ENCODE measurements at places on chromosomes 7 and 10.

GRCh38 chr10:3426190-3426845 is 253.7 kb upstream of the PITRM1 start:
- no peak for DNase-seq

DNA sequence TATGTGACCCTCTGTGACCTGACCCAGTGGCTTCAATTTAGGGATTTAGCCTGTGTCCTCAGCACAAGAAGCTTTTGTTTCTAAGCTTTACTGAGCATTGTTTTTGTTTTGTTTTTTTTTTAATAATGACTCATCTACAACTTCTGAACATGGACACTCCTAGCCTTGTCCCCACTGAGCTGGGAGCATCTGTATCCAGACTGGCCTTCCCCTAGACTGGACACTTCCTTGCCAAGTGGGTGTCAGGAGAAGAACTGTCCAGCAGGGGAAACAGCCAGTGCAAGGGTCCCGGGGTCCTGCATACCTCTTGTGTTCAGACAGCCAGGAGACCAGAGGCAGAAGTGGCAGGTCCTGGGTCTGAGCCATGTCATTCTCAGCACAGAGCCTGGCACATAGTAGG is 108.6 kb downstream of the TMEM130 start:
- no peak for DNase-seq

DNA sequence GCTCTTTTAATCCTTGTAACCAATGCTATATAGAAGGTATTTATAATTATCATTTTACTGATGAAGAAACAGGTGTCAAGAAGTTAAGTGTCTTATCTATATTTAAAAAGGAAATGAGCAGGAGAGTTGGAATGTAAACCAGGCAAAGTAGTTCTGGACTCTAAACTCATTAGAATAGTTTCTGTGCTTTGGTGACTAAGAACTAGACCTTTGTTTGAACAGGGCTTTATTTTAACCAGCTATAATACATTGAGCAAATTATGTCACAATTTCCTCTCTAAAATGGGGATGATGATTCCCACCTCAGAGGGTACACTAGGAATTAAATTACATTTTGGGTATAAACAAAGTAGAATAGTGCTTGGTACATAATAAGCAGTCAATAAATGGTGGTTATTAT is 236.0 kb downstream of the MAGI2 start:
- no peak for DNase-seq

GRCh38 chr7:127995881-127996215 is 35.4 kb downstream of the LRRC4 start:
- no peak for DNase-seq

DNA sequence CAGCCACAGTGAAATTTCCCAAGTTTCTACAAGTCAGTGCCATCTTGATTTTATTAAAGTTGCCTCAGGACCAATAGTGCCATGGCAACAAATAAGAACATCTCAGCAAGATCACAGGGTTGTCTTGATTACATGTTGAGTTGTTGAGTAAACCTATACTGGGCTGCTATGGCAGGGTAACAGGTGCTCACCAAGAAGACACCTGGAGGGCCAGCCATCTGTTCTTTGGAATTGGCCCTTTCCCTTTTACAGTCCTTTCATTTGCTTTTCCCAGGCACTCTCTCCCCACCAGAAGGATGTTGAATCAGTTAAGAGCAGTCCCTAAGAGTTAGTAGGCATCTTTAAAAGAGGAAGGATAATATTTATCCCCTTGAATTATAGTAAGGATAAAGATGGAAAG is 582.0 kb downstream of the TNS3 start:
- DNase-seq: no peak

DNA sequence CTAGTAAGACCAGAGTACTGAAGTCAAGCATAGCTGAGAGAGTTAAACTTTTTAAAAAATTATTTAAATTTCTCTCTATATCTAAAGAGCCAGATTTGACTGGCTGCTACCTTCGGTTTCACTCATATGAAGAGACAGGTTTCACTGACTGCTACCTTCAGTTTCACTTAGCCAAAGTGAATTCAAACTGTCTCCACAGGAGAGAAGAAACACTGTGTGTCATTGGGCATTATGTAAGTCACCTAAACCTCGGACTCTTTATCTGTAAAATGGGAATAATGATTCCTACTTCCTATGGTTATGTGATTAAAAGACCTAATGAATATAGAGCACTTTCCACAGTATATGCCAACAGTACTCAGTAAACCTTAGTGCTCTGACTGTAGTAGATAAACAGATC is 41.6 kb upstream of the MET start:
- DNase-seq: no peak

DNA sequence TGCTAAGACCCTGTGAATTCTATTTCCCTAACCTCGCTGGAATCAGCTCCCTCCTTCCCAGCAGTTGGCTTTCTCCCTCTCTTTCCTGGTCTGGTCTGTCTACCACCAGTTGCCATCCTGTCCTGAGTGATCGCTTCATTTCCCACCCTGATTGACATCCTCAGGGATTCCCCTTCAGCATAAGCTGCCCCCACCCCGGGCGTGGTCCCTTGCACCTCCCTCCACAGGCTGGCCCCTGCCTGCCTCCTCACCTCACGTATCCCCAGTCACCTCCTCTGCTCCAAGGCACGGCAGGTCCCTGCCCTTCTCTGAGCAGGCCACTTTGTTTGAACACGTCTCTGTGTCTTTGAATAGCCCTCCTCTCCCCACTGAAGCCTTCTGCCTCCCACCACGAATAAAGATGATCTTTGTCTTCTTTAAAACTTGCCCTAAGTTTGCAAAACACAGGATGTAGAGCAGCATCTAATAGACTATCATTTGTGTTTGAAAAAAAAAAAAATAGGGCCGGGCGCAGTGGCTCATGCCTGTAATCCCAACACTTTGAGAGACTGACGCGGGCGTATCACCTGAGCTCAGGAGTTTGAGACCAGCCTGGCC is 233.5 kb downstream of the CUX1 start:
- DNase-seq: no peak

- no peak for DNase-seq
Measured at GRCh38 chr7:101550641-101551541, 78.2 kb downstream of the MYL10 start.

- no peak for DNase-seq
Measured at GRCh38 chr7:99191869-99192596, 15.9 kb downstream of the KPNA7 start.

GRCh38 chr7:44565795-44566559 is 7.7 kb downstream of the DDX56 start:
- no peak for DNase-seq

- DNase-seq: no peak
Measured at GRCh38 chr7:43004082-43004481, 71.9 kb downstream of the MRPL32 start.

GRCh38 chr7:34928052-34928451 is 109.2 kb downstream of the DPY19L1 start:
- DNase-seq: peak; percentile 13

- no peak for DNase-seq
Measured at GRCh38 chr7:50208378-50208982, 96.0 kb upstream of the IKZF1 start.

DNA sequence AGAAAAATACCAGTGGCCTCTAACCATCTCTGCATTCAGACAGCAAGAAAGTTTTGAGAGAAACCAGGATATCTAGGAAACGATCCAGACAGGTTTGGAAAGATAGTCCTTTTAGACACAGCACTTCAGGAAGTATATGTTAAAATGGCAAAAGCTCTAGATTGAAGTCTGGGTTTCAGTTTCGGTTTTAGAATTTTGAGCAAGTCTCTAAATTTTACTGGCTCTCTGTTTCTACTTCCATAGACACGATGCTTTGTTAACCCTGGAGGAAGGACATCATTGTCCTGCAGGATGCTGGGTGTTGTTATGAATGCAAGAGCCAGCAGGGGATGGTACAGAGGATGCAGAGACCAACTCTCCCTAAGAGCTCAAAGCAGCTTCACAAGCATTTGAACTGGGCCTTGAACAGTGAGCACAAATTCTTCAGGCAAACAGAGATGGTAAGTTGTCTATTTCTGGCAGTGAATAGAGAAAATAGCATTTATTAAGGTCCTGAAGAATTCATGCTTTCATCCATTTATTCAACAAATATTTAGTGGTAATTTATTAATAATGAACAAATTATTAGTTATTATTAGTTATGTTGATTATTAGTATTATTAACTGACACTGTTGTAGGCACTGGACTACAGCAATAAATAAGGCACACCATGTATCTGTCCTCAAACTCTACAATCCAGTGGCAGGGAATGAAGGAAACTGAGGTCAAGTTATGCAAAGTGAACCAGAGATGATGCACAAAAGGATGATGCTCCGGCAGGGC is 152.7 kb upstream of the NRP1 start:
- DNase-seq: no peak

DNA sequence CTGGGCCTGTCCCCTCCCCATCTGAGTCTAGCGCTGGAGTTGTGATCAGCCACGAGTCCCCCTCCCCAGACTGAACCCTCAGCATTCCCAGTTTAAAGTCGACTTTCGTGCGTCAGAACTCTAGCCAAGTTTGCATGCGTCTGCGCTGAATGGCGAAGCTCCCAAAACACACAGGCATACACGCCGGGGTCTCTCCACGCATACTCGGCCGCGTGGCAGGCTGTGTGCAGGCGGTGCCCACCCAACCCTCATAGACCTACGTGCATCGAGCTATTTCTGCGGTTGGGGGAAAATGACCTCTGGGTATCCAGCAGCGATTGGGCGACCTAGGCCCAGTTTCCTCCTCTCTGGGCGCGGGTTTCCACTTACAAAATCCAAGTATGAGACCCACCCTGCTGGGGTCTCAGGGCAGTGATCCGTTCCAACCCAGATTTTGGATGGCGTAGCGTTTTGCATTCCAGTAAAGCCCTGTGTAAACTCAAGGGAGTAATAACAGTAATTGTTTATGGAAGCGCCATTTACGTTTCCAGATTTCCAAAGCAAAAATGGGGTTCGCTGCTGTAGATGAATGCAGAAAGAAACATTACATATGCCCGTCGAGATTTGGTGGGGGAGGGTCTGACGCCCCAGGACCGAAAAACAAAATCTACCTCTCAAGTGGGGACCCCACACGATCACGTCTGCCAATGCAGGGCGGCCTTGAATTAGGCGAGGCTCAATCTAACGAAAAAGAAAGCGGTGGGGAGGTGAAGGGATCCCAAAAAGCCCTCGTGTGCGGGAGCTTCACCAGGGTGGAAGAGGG is 2.0 kb upstream of the HMX3 start:
- no peak for DNase-seq

DNA sequence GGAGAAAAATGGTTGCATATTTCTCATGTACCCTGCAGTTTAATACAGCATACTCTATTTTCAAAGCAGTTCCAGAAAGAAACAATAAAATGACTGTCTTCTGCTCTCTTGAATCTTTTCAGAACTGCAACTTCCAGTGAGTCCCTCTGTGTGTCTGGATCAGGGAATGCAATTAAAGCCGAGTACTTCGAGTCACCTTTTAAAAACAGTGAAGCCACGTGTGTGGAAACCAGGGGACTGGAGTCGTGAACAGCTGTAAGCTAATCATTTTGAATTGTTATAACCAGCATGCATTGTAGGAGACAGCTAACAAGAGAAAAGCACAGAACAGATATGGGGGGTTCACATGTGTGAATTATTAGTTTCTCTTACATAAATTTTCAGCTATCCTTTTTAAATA is 109.1 kb downstream of the CPED1 start:
- DNase-seq: no peak

GRCh38 chr7:122965306-122965705 is 30.2 kb downstream of the TAS2R16 start:
- DNase-seq: no peak

DNA sequence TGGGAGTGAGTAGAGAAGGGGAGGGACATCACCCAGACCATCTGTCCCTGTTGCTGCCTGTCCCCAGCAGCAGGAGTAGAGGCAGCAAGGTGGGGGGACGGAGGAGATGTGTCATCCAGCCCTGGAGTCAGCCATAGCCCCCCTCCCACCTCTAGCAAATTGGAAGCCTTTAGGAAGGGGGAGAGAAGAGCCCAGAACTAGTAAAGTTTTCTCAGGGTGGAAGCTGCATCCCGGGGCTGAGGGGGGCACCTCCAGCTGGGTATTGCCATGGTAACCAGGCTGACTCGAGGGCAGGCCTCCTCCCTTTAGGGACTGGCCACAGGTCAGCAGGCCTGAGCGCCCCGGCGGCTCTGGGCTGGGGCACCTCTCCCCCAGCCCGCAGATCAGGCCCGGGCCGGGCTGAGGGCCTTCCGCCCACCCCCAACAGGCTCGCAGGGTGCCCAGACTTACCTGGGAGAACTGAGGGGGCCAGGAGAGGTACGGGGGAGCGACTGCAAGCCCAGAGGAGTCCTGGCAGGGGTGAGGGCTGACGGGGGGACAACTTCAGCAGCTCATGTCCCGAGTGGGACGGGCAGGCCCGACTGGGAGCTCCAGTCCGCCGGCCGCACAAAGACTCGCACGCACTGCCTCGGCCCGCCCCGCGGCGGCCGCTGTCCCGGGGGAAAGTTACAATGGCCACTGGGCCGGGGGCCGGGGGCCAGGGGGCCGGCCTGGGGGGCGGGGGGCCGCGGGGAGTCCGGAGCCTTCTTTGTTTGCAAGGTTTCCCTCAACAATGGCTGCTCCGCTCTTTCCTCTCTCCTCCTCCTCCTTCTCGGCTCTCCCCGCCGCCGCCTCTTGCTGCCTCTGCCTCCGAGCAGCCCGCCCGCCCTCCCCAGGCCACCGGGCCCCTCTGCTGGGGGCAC is 6.0 kb downstream of the LDB1 start:
- DNase-seq: no peak

- no peak for DNase-seq
Measured at GRCh38 chr10:43284341-43284910, 17.6 kb upstream of the RASGEF1A start.

GRCh38 chr7:16985621-16986020 is 103.8 kb upstream of the AGR3 start:
- no peak for DNase-seq

DNA sequence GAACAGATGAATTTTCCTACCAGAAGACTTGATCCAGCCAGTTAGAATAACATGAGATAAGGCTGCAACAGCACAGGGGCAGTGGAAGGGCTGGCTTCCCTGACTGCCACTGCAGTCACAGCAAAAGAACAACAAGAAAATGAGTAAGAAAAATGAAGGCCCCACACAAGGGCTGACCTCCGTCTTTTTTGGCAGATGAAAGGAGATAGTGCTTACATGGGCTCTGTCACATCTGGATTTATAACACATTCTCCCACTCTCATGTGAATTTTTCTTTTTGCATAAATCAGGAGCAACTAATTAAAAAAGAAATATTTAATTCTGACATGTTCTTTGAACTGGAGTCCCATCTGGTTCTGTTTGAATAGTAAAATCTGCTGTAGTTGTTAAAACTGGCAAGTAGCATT is 99.6 kb downstream of the NRP1 start:
- no peak for DNase-seq

DNA sequence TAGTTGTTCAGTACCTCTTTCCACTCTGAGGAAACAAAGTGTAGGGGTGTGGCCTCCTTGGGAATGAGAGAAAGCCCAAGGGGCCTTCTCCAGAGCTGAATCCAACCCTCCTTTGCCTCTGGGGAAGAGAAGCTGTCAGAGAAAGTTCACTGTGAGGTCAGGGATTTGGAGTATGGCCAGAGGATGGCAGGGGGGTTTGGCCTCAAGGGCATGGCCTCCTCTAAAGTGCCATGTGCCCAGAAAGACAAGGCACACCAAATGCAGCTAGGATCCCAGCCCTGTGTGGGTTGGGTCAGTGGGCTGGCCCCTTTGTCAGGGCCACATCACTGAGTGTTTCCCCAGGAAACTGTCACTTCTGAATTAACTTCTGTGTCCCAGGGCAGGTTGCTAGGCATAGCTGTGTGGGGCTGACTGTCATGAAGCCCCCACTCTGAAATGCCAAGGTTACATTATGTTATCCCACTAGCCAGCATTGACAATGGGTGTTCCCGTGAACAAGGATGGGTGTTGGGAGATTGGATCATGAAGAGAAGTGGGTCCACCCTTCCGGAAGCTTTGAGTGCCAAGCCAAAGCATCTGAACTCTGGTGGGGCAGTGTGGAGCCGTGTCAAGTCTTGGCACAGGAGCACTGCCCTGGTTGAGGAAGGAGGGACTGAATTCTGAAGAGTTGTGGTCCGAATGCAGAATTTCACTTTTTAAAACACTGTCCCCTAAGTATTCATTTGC is 123.3 kb downstream of the ZMIZ1 start:
- DNase-seq: no peak
